Activated T-cell treated with anti-CD3 and anti-CD28 coated beads, Interleukin-2, amount 50 U/mL, for 48 hours (primary cell): ENCODE measurements at places on chromosomes 13 and 19.

DNA sequence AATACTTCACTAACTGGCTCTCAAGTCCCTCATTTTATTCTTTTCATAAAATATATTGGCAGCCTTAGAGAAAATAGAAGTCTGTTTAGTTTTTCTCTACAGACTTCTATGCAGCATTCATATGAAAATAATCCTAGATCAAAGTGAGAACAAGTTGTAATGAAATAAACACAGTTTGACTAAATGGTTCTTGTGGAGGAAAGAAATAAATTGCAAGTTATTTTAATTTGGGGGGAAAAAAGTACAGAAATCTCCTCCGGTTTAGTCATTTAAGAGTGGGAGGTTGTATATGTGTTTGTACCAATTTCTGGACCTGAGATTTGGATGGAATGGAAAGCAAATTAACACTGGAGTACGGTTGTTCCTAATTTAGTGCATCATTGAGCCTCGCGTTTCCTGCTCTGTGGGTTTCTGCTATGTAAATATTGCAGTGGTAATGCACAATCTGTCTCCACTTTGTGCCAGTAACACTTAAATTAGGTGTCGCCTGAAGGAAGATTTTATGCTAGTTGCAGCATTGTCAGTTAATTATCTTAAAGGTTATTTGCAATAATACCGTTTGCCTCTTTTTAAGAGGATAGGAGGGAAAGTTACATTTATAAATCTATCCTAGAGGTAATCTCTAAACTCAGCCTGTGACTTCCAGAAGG, 100.2 kb downstream of the ZIC5 start:
- DNase-seq, result no peak

GRCh38 chr19:44113138-44113783, at the start of gene ZNF225:
ZNF225 (plus strand) TSS chr19:44113399; CDS start chr19:44115828, 2,429 bp downstream.
- DNase-seq, result peak; percentile 84

GRCh38 chr19:3034656-3035541, 5.8 kb upstream of the TLE2 start:
- peak; percentile 70 for DNase-seq

- DNase-seq, result no peak
These were observed 23.2 kb upstream of the EEF1AKMT1 start for GRCh38 chr13:20796791-20797508.

- no peak for DNase-seq
These were observed 16.5 kb downstream of the LSM4 start for GRCh38 chr19:18306209-18306887.

DNA sequence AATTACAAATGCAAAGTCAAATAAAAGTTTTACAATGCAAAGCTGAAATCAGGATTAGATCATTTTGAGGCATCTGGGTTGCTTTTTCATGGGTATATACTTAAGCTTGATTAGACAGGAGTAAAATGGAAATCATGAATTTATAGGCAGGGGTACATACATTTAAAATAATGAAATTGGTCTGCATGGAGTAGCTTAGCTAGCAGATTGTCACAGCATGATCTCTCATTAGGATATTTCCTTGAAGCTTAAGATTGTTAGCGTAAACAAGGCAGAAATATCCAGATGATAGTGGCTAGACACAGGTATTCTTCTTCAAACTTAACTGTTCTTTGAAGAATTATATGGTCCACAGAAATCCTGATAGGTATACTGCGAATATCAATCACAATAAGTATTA, 1627.0 kb upstream of the PCDH20 start:
- no peak for DNase-seq

DNA sequence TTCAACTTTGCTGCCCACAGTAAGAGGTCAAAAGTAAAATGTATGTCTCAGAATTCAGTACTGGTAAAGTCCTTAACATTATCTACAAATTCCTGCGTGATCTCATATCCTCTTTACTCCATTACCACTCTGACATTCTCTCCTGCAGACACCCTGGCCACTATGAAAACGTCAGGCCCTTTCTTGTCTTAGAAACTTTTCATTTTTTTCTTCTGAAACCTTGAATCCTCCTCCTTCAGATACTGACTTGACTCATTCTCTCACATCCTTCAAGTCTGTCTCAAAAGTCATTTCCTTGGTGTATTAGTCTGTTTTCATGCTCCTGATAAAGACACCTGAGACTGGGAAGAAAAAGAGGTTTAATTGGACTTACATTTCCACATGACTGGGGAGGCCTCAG, 262.3 kb downstream of the POU4F1 start:
- DNase-seq, result no peak

DNA sequence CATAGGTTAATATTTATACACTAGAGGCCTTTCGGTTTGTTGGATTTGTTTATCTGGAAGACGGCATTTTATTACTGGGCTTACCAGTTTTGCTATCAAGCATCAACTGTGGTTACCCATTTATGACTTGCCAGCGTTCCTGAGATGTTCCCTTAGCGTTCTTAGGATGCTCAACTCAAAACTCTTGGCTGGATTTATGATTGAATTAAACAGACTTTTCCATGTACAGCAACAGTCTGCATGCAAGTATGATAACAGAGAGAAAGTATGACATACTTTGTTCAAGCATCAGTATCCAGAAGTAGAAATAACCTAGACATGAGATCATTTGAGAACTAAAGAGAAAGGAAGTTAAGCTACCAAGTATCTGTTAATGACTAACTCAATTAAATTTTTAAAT, 29.9 kb upstream of the RNF113B start:
- DNase-seq, result no peak

- no peak for DNase-seq
These were observed 401.7 kb downstream of the IRS2 start for GRCh38 chr13:109384491-109385241.

GRCh38 chr19:29375429-29376119, 150.2 kb upstream of the VSTM2B start:
- no peak for DNase-seq

DNA sequence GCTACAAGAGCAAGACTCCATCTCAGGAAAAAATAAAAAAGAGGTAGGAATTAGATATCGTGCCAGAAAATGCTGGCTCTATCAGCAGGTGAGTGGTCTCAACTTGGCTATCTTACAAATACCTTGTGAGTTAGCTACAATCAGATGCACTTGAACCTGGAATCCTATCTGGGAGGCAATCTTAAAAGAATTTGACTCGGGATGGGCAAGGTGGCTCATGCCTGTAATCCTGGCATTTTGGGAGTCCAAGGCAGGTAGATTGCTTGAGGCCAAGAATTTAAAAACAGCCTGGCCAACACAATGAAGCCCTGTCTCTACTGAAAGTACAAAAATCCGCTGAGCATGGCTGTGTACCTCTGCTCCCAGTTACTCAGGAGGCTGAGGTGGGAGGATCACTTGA, 29.4 kb downstream of the NLRP2 start:
- no peak for DNase-seq
